GM13977 (cell line): ENCODE measurements at places on chromosomes 5 and 9.
A peak's percentile ranks its signal among the peaks of the same experiment; 100 is the strongest.

DNA sequence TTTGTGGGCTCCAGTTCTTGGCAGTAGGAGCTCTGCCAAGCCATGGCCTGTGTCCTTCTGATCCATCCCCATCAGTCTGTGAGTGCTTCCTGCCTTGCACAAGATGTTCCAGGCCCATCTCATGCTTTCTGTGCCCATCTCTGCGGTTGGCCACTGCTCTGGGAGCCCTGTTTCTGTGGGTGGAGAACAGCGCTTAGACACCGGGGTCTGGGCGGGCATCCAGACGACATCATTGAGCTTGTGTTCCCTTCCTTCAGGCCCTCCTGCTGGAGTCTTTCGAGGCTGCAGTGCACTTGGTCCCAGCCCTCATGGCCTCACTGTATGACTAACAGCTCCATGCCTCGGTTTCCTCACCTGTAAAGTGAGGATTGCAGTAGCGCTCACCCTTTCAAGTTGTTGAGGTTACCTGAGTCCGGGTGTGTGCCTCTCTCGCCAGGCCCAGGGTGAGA, 14.9 kb upstream of the CARD19 start:
- no peak for DNase-seq

GRCh38 chr9:135701959-135702721, at the start of gene KCNT1:
Gene KCNT1, plus strand, starts transcription at chr9:135702185. Its CDS starts 74 bp downstream, at chr9:135702259.
- peak; percentile 96 for DNase-seq

DNA sequence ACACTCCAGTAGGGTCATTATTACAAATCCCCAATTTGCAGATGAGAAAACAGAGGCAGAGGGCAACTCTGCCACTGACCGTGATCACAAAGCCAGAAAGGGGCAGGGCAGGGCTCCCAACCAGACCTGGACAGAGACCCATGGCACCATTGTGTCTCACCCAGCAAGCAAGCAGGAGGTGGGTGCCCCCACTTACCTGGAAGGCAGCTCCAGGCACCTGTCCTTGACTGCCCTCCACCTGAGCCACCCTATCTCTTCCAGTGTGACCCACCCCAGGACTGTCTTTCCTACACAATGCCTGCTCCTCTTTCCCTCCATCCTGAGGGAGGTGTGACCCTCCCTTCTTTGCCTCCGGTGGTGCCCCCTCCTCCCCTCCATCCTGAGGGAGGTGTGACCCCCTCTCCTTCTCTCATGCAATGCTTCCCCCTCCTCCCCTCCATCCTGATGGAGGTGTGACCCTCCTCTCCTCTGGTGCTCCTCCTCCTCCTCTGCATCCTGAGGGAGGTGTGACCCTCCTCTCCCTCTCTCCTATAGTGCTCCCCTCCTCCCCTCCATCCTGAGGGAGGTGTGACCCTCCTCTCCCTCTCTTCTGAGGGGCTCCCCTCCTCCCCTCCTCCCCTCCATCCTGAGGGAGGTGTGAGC, 198.0 kb downstream of the MED10 start:
- no peak for DNase-seq

DNA sequence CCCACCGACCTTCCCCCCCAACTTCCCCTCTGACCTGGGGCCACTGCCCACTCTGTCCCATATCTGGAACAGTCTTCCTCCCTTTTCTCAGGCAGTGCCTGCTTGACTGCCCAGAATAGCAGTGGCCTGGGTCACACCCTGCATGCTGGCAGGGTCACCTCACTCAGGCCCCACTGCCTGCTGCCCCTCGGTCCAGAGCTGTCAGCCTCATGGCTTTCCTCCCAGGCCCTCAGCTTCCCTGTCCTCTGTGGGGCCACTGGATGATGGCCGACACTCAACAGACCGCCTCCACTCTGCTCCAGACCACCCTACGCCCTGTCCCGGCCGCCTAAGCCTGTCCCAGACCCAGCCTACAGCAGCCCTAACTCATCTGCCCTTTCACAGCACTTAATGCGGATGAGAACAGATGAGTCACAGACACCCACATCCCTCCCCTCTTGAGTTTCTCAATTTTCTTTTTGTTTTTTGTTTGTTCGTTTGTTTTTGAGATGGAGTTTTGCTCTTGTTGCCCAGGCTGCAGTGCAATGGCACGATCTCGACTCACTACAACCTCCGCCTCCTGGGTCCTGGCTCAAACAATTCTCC, 5.9 kb downstream of the PNPLA7 start:
- no peak for DNase-seq

GRCh38 chr9:2154731-2155130, 139.6 kb downstream of the SMARCA2 start:
- no peak for DNase-seq

GRCh38 chr5:171122372-171122771, 186.7 kb upstream of the TLX3 start:
- DNase-seq = no peak

DNA sequence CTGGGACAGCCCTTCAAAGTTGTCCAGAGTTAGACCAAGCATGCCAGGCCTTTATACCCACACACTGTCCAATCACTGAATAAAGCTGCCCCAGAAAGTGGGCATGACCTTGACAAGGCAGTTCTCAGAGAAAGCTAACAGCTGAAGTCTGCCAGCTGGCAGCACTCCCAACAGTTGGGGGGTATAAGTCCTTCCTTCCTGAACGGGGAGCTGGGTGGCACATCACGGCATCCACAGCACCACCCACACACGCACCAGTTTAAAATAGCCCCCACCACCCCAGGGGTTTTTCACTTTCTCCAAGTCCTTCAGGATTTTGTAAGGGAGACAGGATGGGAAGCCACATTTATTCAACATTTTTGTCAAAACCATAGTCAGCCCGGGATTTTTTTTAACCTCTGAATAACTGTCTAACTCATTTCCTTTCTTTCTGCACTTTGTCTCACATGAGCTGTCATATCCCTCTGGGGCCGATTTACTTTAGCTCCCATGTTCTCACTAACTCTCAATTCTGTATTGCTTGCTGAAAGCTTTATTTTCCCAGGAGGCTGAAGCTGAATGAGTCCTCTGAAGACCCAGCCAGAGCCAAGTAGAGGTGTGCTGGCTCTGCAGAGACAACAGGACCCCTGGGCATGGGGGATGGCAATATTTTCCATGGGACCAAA, 15.4 kb downstream of the FAM81B start:
- no peak for DNase-seq

- no peak for DNase-seq
These were observed 356.9 kb downstream of the SLIT3 start for GRCh38 chr5:168944004-168944403.

- DNase-seq = no peak
These were observed 247.8 kb downstream of the PBX3 start for GRCh38 chr9:125995006-125995405.

DNA sequence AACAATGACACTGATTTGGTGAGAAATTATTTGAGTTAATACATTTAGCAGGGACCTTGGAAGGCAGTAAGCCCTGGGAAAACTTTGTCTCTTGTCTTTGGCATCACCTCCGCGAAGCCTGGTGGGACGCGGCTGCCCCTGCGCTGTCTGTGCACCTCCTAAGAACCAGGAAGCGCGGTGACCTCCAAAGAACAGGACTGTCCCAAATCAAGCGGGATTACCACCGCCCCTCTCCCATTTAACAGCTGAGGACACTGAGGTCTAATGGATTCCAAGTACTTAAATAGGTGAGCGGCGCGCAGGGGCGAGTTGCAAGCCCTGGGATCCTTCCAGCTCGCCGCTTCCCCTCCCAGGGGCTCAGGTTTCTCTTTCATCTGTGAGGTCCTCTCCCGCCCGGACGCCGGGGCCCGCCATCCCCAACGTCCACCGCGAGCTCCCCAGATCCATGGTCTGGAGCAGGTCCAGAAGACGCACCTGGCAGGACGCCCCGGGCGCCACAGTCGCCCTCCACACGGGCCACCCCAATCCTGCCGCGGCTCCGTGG, 432 bp downstream of the STARD4 start:
- peak; percentile 13 for DNase-seq

DNA sequence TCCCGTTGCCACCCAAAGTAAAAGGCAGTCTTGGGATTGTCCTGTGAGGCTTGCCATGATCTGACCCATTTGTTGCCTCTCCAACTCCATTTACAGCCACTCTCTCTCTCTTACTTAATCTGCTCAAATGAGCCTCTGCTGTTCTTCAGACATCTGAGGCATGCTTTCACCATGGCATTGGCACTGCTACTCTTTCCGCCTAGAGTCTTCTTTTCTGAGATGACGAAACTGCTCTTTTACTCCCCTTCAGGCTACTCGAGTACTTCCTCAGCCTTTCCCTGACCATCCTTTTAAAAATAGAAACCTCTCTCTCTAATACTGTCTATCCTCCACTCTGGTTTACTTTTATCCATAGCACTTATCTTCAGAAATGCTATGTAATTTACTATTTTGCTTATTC, 9.0 kb downstream of the FOCAD start:
- no peak for DNase-seq

DNA sequence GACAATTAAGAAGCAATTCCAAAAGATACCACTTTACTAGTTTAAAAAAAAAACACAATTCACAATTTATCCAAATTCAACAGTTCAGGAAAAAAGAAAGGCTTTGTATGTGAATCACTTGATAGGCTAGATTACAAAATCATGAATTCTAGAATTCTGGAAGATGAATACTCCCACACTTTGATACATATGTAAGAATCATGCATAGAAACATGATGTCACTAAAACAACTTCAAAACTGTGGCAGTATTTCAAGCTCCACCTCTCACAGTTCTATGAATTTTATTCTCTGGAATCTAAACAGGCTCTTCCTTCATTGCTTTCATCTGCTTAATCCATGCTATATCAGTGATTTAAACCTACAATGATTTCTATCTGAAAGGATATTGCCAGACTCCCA, 51.0 kb downstream of the GNAQ start:
- no peak for DNase-seq

DNA sequence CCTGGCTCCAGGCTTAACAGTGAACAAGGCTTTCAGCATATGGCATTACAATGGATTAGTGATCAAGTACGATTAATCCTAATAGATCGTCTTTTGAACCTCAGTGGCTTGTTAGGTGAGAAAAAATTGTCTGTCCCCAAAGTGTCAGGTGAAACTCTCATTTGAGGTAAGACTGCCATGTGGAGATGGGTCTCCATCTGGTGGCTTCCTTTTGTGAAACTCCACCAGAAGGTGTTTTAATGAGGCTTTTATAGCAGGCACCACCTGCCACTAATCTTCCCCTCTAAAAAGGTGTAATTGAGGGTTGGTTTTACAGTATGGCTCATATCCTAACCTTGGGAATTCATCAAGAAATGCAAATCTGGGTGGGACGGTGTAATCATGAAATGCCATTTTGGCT, 471.1 kb upstream of the MPDZ start:
- DNase-seq = no peak

GRCh38 chr9:77021922-77022782, 2.7 kb downstream of the FOXB2 start:
- peak; percentile 32 for DNase-seq

GRCh38 chr9:129649726-129650679, 8.1 kb upstream of the ASB6 start:
- DNase-seq = no peak
